Activated CD4-positive, CD25-positive, alpha-beta regulatory T cell treated with anti-CD3 and anti-CD28 coated beads, Interleukin-2, amount 50 U/mL, for 72 hours (primary cell): ENCODE measurements at places on chromosomes 6 and 20.

DNA sequence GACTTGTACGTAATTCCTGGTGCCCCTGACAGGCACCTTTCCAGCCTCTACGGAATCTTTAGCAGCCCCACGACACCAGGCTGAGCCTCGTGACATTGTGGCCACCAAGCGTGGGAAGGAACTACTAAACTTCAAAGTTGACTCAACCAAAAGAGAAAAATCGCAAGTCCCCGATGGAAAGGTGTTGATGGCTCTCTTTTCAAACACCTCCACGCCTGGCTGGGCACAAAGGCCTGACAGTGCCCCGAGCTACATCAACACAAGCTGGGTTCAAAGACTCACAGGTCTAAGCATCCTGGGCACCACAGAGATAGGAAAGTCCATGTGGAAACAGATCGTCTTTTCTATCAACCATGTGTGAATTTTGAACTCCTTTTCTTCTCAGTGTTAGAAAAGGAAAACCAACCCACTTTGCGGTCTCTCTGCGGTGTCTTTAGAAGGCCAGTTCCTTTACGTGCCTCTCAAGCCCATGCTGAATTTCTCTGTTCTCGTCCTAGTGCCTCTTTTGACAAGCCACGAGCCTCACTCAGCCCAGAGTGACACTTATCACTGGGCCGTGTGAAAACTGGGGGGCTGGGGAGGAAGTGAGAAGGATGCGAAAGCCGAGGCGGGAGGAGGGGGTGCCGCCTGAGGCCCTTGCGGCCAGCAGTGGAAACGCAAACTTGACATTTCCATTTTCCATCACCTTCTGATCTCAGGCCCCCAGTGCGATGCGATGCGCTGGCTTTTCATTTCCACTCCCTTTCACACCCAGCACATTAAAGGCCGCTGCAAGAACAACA lies 59.4 kb downstream of the GFOD1 start:
- peak; percentile 53 for DNase-seq

DNA sequence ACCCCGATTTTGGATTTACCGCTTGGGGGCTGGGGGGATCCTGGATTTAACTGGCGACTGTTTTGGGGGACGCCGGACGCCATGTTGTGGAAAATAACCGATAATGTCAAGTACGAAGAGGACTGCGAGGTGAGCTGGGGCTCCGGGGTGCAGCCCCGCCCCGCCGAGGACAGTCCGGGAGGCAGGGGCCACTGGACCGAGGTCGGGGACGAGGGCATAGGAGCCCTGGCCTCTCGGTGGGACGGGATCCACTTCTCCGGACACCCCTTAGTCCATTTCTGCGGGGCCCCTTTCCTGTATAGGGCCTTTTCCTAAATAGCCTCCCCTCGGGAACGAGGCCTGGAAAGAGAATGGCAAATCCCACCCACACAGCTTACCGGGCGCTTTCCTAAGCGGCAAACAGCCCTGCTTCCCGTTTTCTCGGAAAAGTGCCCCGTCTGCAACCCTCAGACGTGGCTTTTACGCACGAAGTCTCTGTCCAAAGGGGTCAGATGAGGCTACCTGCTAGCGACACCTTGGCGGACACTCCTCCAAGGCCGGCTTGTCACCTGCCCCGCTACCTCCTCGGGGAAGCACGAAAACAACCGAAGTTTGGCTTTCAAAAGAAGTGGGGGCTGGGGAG lies 469 bp downstream of the TFAP2C start:
- DNase-seq = no peak

GRCh38 chr20:2006452-2007361 lies 12.8 kb upstream of the PDYN start:
- peak; percentile 43 for DNase-seq

- DNase-seq = no peak
Measured at GRCh38 chr6:105191351-105191750, 11.5 kb upstream of the POPDC3 start.

GRCh38 chr20:50580842-50581544 lies 70.8 kb downstream of the PTPN1 start:
- DNase-seq = no peak

DNA sequence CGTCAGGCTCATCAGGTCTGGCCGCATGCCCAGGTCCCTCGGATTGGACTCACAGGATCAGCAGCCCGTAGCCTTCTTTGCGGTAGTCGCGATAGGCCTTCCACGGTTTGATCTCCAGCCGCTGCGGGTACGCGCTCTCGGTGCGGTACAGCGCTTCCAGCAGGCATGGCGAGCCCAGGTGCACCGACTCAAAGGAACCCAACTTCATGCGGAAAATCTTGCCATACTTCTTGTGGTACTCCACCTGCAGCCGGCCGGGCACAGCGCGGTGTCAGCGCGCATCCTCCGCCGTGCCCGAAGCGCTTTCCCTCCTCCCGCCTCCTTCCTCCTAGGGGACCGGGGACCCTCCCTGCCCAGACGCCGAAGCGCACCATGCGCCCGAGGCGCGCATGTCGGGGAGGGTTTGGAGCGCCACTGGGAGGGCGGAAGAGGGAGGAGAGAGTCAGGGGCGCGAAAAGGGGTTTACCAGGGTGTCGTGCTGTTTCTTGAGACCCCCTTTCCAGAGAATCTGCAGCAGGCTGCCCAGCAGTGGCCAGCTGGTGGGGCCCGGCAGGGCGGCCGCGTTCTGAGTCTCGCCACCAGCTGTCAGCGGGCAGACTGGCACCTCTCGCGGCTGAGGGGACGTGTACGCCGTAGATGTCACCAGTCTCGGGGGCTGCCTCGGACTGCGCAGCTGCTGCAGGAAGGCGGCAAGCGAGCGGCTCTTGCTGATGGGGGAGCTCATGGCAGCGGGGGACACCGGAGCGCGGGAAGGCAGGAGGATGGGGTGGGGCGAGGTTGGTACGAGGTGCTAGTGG lies 732 bp downstream of the CYP24A1 start:
- DNase-seq = no peak

DNA sequence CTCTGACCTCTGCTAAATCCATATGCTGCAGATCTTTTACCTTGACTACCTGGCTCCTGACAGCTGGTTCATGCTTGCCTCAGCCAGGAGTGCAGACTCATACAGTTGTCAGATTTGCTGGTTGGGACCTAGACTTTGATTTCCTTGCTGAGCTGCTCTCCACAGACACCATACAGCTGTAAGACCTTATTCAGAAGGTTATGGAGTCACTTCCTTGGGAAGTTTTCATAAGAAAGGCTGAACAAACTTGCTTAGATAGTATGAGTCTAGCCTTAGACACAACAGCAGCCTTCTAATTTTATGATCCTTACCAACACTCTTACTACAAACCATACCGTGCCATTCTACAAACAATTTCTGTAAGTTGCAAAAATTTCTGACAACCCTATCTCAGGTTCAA lies 102.9 kb downstream of the EDN1 start:
- no peak for DNase-seq

- no peak for DNase-seq
Measured at GRCh38 chr6:34317172-34317477, 68.3 kb upstream of the SMIM29 start.

GRCh38 chr20:25204550-25205276 lies 9.2 kb downstream of the ENTPD6 start:
- DNase-seq = no peak

- no peak for DNase-seq
Measured at GRCh38 chr6:52494298-52495072, 74.3 kb downstream of the EFHC1 start.

DNA sequence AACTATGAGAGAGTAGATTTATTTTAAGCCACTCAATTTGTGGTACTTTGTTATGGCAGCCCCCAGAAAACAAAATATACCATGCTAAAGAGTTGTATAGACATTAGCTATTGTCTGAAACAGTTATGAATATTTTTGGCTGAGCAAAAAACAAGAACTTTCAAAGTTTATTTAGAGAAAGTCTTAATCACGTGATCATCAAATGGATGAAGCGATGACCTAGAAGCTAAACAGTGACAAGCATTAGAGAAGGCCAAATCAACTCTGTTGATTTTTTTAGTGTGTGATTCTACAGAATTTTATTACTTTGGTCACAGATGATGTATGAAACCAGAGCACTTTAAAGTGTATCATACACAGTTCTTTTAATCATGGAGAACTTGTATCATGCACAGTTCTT lies 1247.9 kb upstream of the MAP3K7 start:
- DNase-seq = no peak

GRCh38 chr6:75488033-75488432 lies 5.6 kb downstream of the FILIP1 start:
- no peak for DNase-seq

DNA sequence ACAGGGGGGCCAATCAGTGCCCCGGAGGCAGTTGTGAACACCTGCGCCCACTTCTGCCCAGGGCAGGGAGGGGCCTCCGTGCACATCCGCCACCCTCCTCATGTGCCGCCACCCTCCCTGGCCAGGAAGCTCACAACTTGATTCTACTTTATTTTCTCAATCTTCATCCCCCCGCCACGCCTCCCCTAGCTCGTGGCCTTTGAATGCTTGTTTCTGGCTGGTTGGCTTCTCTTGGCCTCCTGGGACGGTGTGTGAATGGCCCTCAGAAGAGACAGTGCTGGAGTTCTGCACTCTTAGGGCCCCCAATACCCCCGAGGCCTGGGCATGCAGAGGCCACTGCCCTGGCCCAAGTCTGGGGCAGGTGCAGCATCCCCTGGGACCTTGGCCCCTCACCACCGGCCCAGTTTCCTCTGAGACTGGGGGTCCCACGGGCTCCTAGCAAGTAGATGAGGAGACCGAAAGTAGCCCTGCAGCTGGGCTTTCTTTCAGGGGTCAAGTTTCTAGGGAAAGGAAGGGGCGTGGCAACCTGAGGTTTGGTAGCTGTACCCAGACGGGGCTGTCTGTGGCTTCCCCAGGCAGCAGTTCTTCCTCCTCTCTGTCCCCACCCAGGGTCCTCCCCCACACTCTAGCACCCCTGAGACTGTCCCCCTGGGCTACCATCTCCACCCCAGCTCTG lies 1.3 kb downstream of the RGS19 start:
- no peak for DNase-seq

DNA sequence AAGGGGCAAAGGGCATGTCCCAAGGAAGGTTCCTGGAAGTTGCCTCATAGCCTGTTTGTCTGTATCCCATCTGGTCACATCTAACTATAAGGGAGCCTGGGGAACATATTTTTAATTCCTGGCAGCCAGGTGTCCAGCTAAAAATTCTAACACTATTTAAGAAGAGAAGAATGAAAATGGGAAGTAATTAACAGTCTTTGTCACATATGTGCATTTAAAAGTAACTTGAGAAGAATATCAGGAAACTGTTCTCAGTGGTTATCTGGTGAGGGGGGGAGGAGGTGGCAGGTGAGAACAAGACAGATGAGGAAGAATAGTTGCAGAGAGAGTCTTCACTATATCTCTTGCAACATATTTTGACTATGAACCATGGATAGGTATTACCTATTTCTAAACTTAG lies 75.5 kb upstream of the ELOVL5 start:
- DNase-seq = no peak

DNA sequence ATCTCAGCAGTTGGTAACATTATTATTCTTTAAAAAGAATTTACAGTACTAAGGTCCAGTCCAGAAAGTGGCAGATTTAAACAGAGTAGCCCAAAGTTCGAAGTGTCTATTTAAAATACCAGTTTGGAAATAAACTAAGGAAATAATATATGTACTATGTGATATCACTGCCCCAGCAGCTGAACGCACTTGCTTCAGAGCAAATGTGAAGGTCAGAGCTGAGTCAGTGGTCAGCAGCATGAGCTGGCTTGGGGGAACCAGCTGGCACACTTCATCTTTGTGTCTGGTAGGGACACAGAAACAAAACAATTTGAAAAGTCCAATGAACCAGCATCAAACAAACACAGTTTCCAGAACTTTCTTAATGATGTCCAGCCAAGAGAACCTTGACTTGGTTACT lies 15.4 kb downstream of the TMEM14B start:
- DNase-seq = no peak

DNA sequence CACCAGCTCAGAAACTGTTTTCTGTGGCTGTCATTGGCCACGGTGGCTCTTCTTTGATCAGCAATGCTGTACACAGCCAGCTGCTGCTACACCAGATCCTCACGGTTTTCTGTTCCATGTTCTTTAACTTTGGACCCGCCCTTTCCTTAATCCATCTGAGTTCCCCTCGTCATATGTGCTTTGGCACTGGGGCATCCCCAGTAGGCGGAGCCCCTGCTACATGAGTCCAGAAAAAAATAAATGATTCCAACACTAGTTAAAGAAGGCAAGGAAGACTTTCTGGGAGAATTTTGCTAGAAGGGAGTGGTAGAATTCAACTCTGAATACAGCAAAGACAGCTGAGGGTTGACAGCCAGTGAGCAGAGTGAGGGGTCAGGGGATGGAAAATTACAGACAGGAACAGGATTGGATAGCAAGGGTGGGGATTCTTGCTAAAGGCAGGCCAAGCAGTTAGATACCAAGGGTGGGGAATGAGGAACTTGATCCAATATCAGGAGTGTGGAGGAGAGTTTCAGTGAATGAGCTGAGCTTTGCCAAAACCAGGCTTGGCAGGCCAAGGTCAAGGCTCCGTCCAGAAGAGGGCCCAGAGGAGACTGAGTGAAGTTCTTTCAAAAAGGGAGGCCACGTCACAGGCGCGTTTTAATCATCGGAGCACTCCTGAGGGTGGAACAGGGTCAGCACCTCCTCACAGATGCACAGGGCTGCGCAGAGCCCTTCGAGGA lies 391.8 kb downstream of the CDH4 start:
- no peak for DNase-seq

DNA sequence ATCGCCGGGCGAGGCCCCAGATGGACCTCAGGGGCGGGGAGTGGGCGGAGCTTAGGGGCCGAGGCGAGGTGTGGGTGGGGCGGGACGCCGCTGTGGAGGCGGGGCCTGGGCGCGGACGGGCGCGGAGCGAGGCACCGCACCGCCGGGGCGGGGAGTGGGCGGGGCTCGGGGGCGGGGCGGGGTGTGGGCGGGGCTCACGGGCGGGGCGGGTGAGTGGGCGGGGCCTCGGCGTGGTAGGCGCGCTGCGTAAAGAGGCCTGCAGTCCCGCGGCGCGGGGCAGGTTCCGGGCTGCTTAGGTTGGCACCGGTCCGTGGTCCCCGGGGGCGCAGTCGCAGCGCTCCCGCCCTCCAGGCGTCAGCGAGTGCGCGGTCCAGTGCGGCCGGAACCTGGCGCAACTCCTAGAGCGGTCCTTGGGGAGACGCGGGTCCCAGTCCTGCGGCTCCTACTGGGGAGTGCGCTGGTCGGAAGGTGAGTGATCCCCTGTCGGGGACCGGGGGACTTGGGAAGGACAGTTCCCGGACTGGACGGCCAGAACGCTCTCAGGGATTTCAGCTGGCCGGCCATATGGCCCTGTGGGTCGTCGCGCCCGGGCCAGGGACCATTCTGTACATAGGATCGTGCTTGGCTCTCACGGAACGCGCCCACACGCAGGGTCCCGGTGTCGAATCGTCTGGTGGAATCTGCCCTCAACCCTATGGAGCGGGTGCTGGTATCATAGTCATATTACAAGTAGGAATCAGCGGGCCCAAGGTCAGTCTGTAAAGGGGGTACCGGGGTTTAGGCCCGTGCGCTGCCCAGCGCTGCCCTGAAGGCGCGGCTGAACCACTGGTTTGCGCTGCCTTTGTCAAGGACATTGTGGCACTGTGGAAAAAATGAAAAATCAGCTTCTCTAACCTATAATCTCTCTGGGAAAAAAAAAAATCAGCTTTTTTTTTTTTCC lies at the start of gene NQO2:
TSS of gene NQO2 (plus strand) at position 277 of the 940 bp plus-strand sequence. CDS start 6,659 bp downstream, outside the sequence.
- DNase-seq = peak; percentile 94

GRCh38 chr20:32971703-32972161 lies 32.5 kb downstream of the SUN5 start:
- peak; percentile 34 for DNase-seq

GRCh38 chr6:165987483-165988301 lies 180.0 kb downstream of the TBXT start:
- no peak for DNase-seq
